ENCODE measurements at places on chromosomes 4 and X.

GRCh38 chrX:48934581-48935300, 15.9 kb upstream of the PIM2 start:
- DNase-seq = no peak

- DNase-seq = no peak
These were observed 2.8 kb upstream of the ZNF718 start for GRCh38 chr4:121408-122084.

DNA sequence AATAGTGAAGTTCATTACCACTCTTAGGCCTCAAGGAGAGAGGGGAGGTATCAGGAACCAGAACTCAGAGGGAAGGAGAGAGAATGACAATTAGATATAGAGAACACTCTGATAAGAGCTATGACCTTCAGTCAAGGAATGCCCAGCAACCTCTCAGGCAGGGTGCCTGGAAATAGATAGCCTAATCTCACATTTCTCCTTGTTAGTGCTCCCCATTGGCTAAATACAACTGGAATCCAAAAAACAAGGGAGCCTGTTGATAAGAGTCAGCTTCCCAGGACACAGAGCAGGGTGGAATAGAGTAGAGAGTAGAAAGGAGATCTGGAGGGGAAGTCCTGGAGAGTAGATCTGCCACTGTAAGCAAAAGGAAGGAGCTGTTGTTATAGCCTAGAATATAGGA, 62.1 kb downstream of the DCX start:
- DNase-seq = no peak

DNA sequence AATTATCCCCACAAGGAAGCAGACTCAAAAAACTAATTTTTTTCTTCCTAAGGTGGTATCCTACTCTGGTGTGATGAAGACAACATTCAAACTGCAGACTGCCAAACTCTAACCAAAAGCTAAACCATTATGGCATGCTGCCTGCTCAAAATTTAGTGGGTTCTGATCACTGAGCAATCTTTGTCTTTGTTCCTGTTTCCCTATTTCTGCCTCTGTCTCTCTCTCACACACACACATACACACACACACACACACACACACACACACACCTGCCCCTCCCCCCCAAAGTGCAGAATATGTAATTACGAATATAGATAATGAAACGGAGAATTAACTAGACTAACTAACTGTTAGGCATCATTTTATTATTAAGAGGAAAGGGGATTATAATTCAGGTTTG, 1278.6 kb downstream of the PCDH7 start:
- no peak for DNase-seq

DNA sequence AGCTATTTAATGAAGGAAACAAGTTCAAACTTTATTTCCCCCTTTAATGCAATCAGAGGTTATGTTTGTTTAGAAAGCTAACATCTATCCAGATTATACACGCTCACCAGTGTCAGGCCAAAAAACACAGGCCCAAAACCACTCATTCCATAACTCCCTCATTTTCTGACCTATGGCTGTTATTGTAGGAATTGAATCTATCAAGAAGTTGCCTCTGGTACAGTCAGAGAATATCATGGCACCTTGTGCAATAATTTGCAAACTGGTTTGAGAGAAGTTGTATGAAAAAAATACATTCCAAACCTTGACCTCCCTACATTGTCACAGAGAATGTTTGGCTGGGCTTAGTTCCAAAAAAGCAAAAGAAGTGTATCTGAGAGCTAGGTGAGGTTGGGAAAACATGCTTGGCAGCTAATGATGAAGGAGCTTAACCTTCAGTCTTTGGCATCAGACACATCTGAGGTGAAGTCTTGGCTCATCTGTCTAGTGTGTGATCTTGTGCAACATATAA, 591.0 kb downstream of the ANKRD50 start:
- DNase-seq = no peak

DNA sequence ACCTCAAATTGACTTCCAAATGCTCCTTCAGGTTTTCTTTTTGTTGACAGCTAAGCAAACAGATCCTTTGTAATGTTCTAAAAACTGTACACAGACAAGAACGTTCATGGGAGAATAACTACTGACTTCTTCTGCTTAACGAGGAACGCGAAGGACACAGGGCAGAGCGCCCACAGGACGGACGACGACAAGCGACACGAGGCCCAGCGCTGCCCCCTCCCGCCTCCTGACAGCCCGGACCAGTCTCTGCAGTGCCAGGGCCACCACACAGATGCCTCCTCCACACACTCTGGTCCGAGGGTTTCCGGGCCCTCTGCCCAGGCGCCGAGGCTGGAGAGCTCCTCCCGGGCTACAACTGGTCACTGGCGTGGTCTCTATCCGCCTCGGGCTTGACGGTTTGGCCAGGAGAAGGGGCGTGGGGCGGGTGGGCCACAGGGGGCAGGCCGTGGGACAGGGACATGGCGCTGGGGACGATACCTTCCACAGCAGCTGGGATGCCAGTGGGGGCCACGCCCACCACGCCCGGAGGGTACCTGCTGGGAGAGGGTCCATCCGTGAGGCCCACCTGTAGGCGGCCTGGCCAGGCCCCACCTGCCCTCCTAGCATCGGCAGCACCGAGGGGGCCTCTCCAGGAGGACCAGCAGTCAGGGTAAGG, 36.9 kb downstream of the CTBP1 start:
- no peak for DNase-seq

DNA sequence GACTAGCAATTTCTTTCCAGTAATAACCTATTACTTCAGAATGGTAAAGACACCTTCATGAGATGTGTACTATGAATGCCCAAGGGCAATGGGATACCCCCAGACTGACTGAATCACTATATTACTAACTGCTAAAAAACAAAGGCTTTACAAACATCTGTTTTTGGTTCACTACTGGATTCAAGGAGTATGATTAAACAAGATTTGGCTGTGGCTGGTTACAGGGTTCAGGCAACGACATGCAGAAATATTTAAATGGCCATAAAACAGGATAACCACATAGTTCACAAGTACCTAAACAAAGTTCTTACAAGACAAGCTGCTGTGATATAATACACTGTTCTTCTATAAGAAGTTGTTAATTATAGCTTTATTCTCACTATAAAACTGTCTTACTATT, 128.2 kb downstream of the FRYL start:
- DNase-seq = no peak

GRCh38 chr4:182421753-182422152, 178.6 kb downstream of the TENM3 start:
- no peak for DNase-seq

GRCh38 chr4:86038037-86038436, 321.8 kb downstream of the MAPK10 start:
- no peak for DNase-seq

DNA sequence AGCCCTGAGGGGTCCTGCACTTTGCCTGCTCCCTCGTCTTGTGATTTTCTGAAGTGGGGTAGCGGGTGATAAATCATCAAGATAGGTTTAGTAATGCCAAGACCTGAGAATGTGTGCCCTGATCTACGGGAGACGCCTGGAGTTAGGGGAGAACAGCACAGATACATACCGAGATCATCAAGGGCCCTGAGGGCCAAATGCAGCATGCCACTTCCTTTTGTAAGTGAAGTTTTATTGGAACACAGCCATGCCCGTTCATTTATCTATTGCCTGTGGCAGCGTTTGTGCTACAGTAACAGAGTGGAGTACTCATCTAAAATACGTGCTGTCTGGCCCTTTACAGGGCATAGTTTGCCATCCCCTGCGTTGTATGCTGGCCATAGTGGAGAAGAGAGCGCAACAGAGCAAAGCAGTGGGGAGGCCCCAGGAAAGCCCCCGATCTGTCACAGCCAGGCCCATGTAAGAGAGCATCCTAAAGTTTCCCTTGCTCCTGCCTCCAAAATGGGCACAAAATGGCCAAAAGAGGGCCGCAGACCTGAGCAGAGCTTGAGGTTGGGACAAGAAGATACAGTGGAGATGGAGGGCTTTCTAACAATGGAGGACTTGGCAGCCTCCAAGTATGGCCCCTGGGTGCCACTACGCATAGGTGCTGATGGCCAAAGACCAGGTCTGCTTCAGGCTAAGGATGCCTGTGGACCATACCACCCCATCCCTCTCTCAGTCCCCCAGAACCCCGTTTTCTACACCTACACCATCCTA, 167.0 kb downstream of the SMIM20 start:
- no peak for DNase-seq

- no peak for DNase-seq
These were observed 1906.6 kb upstream of the TENM3 start for GRCh38 chr4:180336494-180337090.

- no peak for DNase-seq
These were observed 24.4 kb downstream of the PLAC1 start for GRCh38 chrX:134633832-134634231.

DNA sequence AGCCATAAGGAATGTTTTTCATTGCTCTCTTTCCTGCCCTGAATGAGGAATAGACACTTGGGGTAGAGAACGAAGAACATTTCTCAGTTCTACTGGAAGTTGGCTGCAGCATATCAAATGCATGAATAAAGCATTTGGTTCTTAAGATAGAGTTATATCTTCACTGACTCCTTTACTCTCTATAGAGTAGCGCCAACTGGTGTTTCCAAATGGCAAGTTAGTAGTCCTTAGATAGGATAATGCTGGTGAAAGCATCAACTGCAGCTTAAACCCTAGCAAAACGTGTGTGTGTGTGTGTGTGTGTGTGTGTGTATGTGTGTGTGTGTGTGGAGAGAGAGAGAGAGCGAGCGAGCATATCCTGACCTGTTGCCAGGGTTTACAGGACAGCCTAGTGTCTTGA, 62.2 kb upstream of the FRMPD4 start:
- DNase-seq = no peak

DNA sequence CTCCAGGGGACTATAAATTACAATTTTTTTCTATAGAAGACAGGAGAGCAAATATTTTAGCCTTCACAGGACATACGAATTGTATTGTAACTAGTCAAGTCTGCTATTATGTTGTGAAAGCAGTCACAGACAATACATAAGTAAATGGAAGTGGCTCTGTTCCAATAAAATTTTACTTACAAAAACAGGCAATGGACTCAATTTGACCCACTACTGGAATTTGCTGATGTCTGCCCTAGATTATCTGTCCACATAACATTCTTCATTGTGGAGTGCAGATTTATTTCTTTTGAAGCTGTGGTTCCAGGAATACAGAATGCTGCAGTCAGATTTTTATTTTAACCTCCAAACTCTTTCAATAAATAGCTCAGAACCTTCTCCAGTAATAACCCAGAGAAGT, 330.3 kb downstream of the PPP4R3C start:
- no peak for DNase-seq

DNA sequence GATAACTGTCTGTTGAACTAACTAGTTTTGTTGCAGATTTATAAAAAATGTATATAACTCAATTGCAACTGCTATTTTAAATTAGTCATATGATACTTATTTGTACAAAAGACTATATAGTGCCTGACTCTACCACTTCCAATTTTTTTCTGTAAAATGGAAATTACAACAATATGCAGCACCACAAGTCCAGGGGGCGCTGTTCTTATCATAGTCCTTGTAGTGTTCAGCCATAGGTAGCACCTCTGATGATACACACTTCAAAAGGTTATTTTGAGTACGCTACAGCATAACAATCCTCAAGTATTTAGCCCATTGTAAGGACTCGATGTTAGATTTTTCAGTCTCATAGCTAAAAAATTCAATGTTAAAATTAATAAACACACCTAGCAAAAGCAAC, 174.9 kb downstream of the CORIN start:
- DNase-seq = no peak

- no peak for DNase-seq
These were observed 67.4 kb upstream of the GBA3 start for GRCh38 chr4:22625311-22625710.

DNA sequence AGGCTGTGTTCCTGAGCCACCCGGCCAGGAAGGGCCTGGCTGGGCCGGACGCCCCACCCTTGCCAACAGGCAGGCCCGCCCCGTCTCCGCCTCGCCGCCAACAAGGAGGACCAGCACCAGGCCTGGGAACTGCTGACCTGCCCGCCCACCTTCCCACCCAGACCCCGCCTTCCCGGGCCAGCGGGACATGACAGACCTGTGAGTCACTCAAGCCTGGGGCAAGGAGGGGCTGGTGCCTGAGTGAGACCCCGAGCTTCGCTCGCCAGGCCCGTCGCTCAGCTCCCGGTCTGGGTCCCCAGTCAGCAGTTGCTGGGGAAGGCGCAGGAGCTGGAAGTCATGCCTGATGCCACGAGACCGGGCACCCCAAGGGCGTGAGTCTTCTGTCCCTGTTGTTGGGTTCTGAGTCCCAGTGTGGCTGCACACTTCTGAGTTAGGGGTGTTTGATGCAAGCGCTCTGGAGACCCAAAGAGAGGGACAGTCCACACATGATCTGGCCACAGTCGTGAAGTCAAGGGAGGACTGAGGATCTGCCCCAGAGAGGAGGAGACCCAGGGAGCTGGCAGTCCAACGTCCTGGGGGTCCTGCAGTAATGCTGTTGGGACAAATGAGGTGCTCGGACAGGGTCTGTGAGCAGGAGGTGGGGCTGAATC, at the start of gene DNASE1L1:
Gene DNASE1L1 (minus strand): TSS at position 33 of the 650 bp plus-strand sequence. CDS start 3,686 bp downstream, outside the sequence.
- DNase-seq = no peak

DNA sequence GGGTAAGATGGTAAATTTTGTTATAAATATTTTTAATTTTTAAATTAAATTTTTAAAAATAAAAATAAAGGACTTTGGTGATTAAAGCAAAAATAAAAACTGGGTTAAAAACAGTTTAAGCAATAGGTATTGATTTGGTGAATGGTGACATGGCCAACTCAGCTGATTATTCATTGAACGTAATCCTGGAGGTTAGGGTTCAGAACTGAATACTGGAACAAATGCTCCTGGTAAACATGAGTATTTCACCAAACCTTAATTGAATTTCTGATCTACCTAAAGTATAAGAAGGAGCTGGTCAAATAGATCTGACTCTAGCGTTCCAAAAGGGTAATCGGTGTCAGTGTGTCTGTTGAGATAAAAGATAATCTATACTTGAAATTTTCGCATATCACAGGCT, 141.8 kb downstream of the SHROOM3 start:
- DNase-seq = no peak

DNA sequence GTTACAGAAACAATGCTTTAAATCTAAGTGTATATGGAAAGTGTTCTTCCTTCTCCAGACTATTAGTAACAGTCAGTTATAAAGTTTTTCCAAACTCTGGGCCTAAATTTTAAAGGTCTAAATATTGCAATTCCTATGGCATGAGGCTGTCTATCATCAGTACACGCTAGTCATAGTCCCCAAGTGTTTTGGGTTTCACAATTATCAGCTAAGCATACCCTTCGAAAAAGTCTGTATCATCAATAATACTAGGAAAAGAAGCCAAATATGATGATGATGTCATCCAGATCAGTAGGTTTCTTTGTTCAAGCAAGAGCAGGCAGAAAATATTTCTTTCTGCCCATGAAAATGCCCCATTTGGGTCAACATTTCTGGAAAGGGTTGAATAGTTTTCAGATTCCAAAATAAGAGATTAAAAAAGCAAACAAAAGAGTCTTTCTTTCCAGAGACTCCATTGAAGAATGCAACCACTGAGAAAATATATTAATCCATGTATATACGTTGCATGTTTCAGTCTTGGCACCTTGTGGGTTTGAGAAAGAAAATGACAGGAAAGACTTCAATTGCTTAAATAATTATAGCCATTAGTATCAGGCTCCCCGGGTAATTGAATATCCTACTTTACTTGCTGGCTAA, 173.8 kb downstream of the CAMK2D start:
- DNase-seq = no peak

- no peak for DNase-seq
These were observed 9.0 kb downstream of the PDGFC start for GRCh38 chr4:156962528-156962974.
